Glutamatergic neuron (in vitro differentiated cells): ENCODE measurements at places on chromosomes 1 and 21. TPM values are rescaled to one million over a fixed set of nuclear protein-coding genes. Genes with fewer than 3 reads are reported as not detected.

Gene TMEM200B
- 5.8 TPM for total RNA-seq

Gene ATP1A4
- total RNA-seq = not detected

Gene LYPLAL1
- 17.4 TPM for total RNA-seq

GRCh38 chr1:232142403-232143314, 487.3 kb downstream of the SIPA1L2 start:
- H3K36me3 ChIP-seq = no peaks in the 10 kb centered on the region
- no peak for DNase-seq
- no peak overlapping the region for H3K4me3 ChIP-seq
- peaks cover 2% of the 10 kb centered on the region for H3K27me3 ChIP-seq
- no peak overlapping the region for H3K27ac ChIP-seq
- no peaks in the 10 kb centered on the region for H3K4me1 ChIP-seq

Gene SMYD3
- total RNA-seq = 35.4 TPM

- H3K4me1 ChIP-seq = peaks cover 20% of the 10 kb centered on the region
- peak overlapping the region; percentile 38 for H3K4me3 ChIP-seq
- H3K27me3 ChIP-seq = peaks cover 5% of the 10 kb centered on the region
- peaks cover 15% of the 10 kb centered on the region for H3K36me3 ChIP-seq
- DNase-seq = peak; percentile 54
Observed at GRCh38 chr1:20348326-20348915, 57.7 kb downstream of the VWA5B1 start.

- H3K36me3 ChIP-seq = peaks cover under 1% of the 10 kb centered on the region
- H3K4me3 ChIP-seq = no peak overlapping the region
- H3K27ac ChIP-seq = no peak overlapping the region
- H3K27me3 ChIP-seq = peaks cover 5% of the 10 kb centered on the region
- no peaks in the 10 kb centered on the region for H3K4me1 ChIP-seq
Observed at GRCh38 chr1:240352769-240353168, 259.2 kb downstream of the GREM2 start.

- no peak for DNase-seq
- H3K27me3 ChIP-seq = no peaks in the 10 kb centered on the region
- no peaks in the 10 kb centered on the region for H3K4me1 ChIP-seq
Observed at GRCh38 chr1:64001038-64001437, 202.4 kb upstream of the UBE2U start.

- H3K36me3 ChIP-seq = no peaks in the 10 kb centered on the region
- no peak for DNase-seq
- peaks cover 10% of the 10 kb centered on the region for H3K27me3 ChIP-seq
- H3K4me1 ChIP-seq = peaks cover under 1% of the 10 kb centered on the region
- no peak overlapping the region for H3K4me3 ChIP-seq
- H3K27ac ChIP-seq = no peak overlapping the region
Observed at GRCh38 chr1:29586991-29587745, 350.8 kb downstream of the PTPRU start.

GRCh38 chr1:220943319-220943996, 64.2 kb downstream of the HLX start:
- no peaks in the 10 kb centered on the region for H3K4me1 ChIP-seq
- no peaks in the 10 kb centered on the region for H3K27me3 ChIP-seq
- DNase-seq = no peak
- peaks cover 6% of the 10 kb centered on the region for H3K36me3 ChIP-seq

DNA sequence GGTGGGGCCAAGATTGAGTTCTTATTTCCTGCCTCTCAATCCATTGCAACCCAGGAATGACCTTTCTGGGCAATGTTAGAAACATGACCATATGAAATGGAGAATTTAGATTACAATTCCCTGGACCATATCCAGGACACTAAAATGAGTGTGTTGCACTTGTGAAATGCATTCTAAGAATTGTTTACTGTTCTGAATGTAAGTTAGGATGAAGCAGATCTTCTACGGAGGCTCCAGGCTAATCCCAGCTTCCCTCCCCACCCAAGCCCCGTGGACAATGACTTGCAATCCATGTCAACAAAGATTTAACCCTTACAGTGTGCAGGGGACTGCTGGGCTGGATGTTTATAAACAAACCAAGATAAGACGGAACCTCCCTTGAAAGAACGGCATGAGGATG, 31.7 kb upstream of the HAO2 start:
- no peaks in the 10 kb centered on the region for H3K4me1 ChIP-seq
- H3K36me3 ChIP-seq = no peaks in the 10 kb centered on the region
- H3K4me3 ChIP-seq = no peak overlapping the region
- H3K27me3 ChIP-seq = no peaks in the 10 kb centered on the region
- no peak for DNase-seq

DNA sequence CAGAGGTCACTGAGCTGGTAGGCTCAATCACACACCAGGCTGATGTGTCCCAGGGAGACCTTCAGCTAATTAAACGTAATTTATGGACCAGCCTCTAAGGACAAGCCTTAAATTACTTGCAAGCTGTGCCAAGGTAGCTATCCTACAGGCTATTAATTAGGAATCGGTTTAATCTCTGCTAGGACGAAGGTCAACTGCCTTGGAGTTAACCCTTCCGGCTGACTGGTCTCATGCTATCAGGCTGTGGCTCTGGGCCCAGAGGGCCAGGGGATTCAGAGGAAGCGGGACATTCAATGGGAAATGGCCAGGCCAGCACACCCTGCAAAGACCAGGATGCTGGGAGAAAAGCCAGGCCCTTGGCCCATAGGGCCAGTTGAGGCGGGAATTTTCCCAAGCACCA, 19.0 kb downstream of the DHRS3 start:
- no peak overlapping the region for H3K4me3 ChIP-seq
- no peak for DNase-seq
- no peaks in the 10 kb centered on the region for H3K4me1 ChIP-seq
- peaks cover 21% of the 10 kb centered on the region for H3K27me3 ChIP-seq
- H3K36me3 ChIP-seq = no peaks in the 10 kb centered on the region

Gene DOP1B
- total RNA-seq = 37.8 TPM

- DNase-seq = no peak
- H3K4me3 ChIP-seq = no peak overlapping the region
- no peaks in the 10 kb centered on the region for H3K36me3 ChIP-seq
- H3K27me3 ChIP-seq = no peaks in the 10 kb centered on the region
- no peak overlapping the region for H3K27ac ChIP-seq
Observed at GRCh38 chr21:15848634-15849560, 119.1 kb downstream of the USP25 start.

GRCh38 chr1:181508486-181509165, 25.3 kb downstream of the CACNA1E start:
- H3K4me1 ChIP-seq = peaks cover 22% of the 10 kb centered on the region
- H3K27ac ChIP-seq = no peak overlapping the region
- H3K36me3 ChIP-seq = no peaks in the 10 kb centered on the region
- no peak for DNase-seq
- peaks cover 4% of the 10 kb centered on the region for H3K27me3 ChIP-seq

- peaks cover 5% of the 10 kb centered on the region for H3K4me1 ChIP-seq
- no peak for DNase-seq
- peaks cover 3% of the 10 kb centered on the region for H3K27me3 ChIP-seq
Observed at GRCh38 chr21:34195335-34195734, 122.0 kb downstream of the MRPS6 start.

GRCh38 chr1:10564063-10564462, 89.3 kb downstream of the PEX14 start:
- H3K36me3 ChIP-seq = peaks cover 7% of the 10 kb centered on the region
- no peak overlapping the region for H3K4me3 ChIP-seq
- H3K27ac ChIP-seq = no peak overlapping the region

DNA sequence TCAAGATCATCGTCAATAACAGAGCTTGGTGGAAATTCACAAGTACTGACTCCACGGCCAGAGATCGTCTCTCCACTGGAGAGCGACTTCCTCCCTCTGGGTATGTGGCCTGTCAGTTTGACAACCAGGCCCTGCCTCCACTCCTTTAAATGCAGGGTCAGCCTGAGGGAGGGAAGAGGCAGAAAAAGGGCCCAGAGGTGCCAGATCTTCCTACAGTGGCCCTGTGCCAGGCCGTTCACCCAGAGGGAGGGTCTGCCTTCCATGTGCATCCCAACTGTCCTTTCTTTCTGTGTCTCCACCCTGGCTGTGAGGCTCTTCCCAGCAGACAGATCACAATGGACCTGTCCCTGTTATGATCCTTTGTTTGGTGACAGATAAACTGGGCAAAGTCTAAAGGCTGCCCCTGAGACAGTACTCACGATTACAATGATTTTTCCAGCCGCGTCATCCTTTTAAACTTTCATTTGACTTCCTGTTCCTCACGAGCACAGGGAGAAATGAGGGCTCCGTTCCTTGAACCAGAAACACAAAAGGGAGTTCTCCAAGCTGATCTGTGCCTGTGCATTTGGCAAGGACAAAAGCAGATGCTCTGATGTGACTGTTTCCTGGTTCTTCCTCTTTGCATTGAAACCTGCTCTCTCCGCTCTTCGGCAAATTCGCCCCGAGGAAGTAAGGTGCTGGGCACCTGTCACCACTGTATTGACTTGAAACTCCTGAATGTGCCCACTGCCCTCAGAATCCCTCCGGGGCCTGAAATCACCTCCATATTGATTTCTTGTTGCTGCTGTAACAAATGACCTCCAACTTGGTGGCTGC, 126.7 kb downstream of the PGBD5 start:
- no peaks in the 10 kb centered on the region for H3K27me3 ChIP-seq
- no peaks in the 10 kb centered on the region for H3K36me3 ChIP-seq
- H3K4me3 ChIP-seq = no peak overlapping the region
- peaks cover 1% of the 10 kb centered on the region for H3K4me1 ChIP-seq
- H3K27ac ChIP-seq = peak overlapping the region; percentile 39

- no peaks in the 10 kb centered on the region for H3K36me3 ChIP-seq
- no peak overlapping the region for H3K27ac ChIP-seq
- H3K4me3 ChIP-seq = no peak overlapping the region
- no peak for DNase-seq
- no peaks in the 10 kb centered on the region for H3K4me1 ChIP-seq
Observed at GRCh38 chr1:15414445-15414983, 4.8 kb downstream of the EFHD2 start.

Gene UBXN10
- total RNA-seq = 0.49 TPM

GRCh38 chr1:7322283-7322785, 448.8 kb upstream of the VAMP3 start:
- no peak overlapping the region for H3K27ac ChIP-seq
- peaks cover 23% of the 10 kb centered on the region for H3K36me3 ChIP-seq
- H3K4me3 ChIP-seq = no peak overlapping the region
- DNase-seq = no peak
- H3K4me1 ChIP-seq = no peaks in the 10 kb centered on the region
- H3K27me3 ChIP-seq = peaks cover 4% of the 10 kb centered on the region

- H3K27me3 ChIP-seq = peaks cover 4% of the 10 kb centered on the region
- H3K36me3 ChIP-seq = peaks cover 8% of the 10 kb centered on the region
- H3K4me3 ChIP-seq = no peak overlapping the region
- H3K27ac ChIP-seq = no peak overlapping the region
- no peak for DNase-seq
Observed at GRCh38 chr1:235556807-235557206, 52.6 kb upstream of the B3GALNT2 start.

Gene OLFML3
- 2.9 TPM for total RNA-seq

- peaks cover 1% of the 10 kb centered on the region for H3K4me1 ChIP-seq
- H3K27me3 ChIP-seq = no peaks in the 10 kb centered on the region
- H3K36me3 ChIP-seq = no peaks in the 10 kb centered on the region
- no peak overlapping the region for H3K27ac ChIP-seq
Observed at GRCh38 chr1:96130432-96130831, 591.2 kb upstream of the PTBP2 start.

Gene IL12RB2
- not detected for total RNA-seq

DNA sequence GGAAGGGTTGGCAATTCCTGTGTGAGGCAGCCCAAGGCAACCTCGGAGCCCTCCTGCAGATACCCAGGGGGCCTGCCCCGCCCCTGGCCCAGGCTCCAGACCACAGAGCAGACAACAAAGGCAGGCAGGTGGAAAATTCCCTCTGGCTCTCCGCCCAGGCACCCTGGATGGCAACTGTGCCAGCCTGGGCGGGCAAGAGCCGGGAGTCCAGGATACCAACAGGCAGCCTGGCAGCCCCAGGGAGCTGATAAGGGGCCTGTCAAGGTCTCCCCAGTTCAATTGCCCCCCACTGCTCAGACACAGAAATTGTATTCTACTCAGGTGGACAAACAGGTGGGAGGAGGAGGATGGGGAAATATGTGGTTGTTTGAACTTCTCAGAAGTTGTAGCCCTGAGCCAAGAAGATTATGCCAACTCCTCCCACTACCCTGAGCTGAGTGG, 15.4 kb upstream of the GPR37L1 start:
- H3K27ac ChIP-seq = no peak overlapping the region
- no peaks in the 10 kb centered on the region for H3K36me3 ChIP-seq
- H3K27me3 ChIP-seq = no peaks in the 10 kb centered on the region

Gene SPATA46
- total RNA-seq = not detected

DNA sequence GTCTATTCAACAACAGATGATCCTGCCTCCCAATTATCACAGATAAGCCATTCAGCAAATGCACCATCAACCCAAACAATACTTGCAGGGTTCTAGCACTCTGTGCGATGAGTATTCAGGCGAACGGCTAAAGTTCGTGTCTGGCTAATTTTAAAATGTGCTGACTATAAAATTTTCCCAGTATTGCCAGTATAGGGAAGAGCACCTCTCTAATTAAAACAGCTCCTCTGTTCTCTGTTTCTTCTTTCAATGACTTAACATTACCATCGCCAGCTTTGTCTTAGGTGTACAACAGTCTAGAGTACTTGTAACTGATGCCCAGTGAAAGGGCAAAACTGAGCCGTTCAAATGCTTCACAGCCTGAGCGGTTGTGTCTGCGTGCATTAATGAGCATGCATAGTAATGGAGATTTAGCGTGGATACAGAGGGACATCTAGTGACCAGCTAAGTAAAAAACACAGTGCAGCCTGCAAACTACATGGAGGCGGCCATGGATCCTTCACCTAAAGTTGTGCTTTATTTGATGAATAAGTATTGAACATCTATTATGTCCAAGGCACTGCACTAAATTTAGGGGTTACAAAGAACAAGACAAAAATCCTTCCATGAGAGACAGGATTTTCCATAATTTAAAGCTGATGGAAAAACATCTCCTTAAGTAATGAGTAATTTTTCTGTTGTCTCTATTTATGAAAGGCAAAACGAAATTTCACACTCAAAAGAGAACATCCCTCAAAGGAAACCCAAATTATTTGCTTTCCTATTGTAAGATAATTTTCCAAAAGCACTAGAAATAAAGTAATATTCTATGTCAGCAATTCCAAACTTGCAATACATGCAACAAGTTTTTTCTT, 120.0 kb downstream of the SETD4 start:
- peak; percentile 27 for DNase-seq
- no peaks in the 10 kb centered on the region for H3K27me3 ChIP-seq
- H3K36me3 ChIP-seq = no peaks in the 10 kb centered on the region

DNA sequence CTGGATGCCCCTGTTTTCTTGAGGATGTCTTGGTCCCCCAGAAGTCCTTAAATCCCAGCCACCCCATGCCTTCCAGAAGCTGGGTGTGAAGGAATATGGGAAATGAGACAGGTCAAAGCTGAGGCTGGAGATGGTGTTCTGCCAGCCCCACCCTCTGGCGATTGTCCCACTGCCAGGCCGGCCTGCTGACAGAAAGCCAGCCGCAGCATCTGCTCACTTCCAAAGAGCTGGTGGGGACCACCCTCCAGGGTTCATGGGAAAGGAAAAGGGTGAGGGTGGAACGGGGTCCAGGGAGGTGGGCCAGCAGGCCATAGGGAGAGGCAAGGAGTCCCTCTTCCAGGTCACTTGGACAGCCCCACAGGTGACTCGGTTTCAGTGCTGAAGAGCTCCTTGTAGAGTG, 1.9 kb upstream of the LINGO4 start:
- DNase-seq = no peak
- no peaks in the 10 kb centered on the region for H3K36me3 ChIP-seq
- H3K4me3 ChIP-seq = no peak overlapping the region
- peaks cover 5% of the 10 kb centered on the region for H3K27me3 ChIP-seq
- H3K27ac ChIP-seq = no peak overlapping the region

- peaks cover 2% of the 10 kb centered on the region for H3K27me3 ChIP-seq
- no peak for DNase-seq
- H3K27ac ChIP-seq = no peak overlapping the region
Observed at GRCh38 chr21:41663805-41664788, 102.8 kb downstream of the RIPK4 start.

Gene ADAM30
- total RNA-seq = not detected

- H3K36me3 ChIP-seq = no peaks in the 10 kb centered on the region
- H3K27me3 ChIP-seq = no peaks in the 10 kb centered on the region
- peaks cover 3% of the 10 kb centered on the region for H3K4me1 ChIP-seq
Observed at GRCh38 chr1:155909894-155910293, 1.3 kb downstream of the RIT1 start.

Gene C1QB
- total RNA-seq = not detected
